Activated T-helper 9 cell treated with anti-CD3 and anti-CD28 coated beads, Interleukin-2, amount 50 U/mL, for 16 hours (primary cell): ENCODE measurements at places on chromosomes 6 and 20.

GRCh38 chr6:103284835-103285234 is 1574.9 kb downstream of the HACE1 start:
- DNase-seq, result no peak

GRCh38 chr6:30154709-30155519 is 6.1 kb downstream of the TRIM10 start:
- no peak for DNase-seq

GRCh38 chr20:58147628-58148370 is 80.7 kb downstream of the ANKRD60 start:
- DNase-seq, result no peak

- DNase-seq, result no peak
Measured at GRCh38 chr6:28335040-28335563, 846 bp downstream of the ZSCAN31 start.

DNA sequence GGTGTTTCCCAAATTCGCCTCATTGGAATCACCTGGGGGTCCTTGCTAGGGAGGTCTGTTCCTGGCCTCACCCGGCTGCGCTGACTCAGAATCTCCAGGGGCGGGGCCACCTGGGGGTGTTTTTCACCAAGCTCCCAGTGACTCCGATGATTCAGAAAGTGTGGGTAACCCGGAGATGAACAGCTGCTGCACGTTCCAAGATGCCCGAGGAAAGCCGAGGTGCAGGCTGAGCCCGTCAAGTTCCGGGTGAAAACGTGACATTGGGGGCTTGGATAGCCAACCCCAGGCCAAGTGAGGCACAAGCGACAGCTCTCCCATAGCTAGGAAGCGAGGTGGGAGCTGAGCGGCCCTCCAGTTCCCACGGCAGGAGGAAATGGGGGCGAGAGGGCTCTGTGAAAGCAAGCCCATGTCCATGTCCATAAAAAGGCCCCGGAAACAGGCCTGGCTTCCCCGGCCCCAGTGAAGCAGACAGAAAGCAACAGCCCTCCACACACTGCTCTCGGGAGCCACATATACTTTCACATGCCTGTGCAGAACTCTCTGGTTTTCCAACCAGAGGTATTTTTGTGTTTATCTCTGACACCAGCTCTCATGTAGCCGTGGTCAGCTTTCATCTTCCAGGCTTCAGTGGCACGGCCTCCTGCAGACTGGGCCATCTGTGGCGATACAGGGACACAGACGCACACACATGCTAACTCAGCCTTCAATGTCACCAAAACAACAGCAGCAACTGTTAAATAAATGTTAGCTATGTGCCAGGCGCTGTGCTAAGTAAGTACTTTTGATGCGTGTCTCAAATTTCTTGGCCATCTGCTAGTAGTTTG is 90.7 kb upstream of the CCDC28A start:
- no peak for DNase-seq

DNA sequence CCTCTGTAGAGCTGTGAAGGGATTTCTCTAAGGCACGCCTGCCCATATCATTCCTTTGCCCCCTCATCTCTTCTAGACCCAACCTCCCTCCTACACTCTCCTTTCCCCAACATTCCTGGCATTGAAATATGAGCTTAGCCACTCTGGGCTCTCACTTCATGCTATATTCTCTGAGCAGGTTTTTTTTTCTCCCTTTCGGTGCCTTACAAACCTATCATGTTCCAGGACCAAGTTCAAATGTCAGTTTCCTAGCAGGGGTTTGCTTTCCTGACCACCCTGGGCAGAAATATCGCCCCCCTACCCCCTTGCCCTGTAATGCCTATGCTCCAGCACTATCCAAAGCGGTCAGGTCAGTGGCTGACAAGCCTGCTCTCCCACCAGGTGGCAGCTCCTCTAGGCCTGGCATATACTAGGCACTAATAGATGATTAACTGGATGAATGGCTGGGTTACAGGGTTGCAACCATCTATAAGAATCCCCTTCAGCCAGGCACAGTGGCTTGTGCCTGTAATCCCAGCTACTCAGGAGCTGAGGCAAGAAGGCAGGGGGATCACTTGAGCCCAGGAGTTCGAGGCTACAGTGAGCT is 25.7 kb upstream of the AAR2 start:
- no peak for DNase-seq
